ENCODE measurements at places on chromosomes 13 and 19.
A peak's percentile ranks its signal among the peaks of the same experiment; 100 is the strongest.

DNA sequence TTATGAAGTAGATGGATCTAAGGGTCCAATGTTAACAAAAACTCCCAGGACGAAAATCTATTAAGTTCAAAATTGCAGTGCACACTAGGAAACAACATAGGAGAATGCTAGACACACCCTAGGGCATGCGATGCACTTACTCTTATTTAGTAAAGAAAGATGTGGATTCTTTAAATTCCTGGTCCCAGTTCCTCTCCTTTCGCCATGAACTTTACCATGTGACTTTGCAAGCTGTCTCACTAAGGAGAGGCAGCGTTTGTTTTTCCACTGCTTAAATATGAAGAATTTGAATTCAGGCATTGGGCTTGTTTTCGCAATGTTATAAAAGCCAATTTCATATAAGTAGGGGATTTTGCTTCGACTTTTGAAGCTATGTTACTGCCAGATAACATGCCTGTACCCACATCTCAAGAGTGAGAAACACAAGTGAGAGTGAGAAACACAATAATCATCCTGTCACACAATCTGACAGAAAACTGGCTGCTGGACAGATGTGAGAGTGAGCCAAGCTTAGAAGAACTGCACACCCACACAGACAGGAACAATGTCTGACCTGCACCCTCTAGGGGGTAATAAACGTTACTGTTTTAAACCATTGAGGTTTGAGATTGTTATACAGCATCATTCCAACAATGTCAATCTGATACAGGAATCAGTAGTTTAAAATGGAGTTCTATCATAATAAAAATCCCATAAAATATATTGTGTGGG is 1308.4 kb downstream of the SLITRK5 start:
- H3K27me3 ChIP-seq: no peaks in the 10 kb centered on the region
- H3K36me3 ChIP-seq: no peaks in the 10 kb centered on the region
- H3K27ac ChIP-seq: no peak overlapping the region
- no peak for DNase-seq

- H3K36me3 ChIP-seq: peaks cover 24% of the 10 kb centered on the region
- no peak for DNase-seq
- H3K27ac ChIP-seq: peak overlapping the region; percentile 70
- H3K4me3 ChIP-seq: peak overlapping the region; percentile 84
- no peaks in the 10 kb centered on the region for H3K27me3 ChIP-seq
Observed at GRCh38 chr19:40442328-40443130, 1.6 kb downstream of the SERTAD3 start.

- H3K27ac ChIP-seq: no peak overlapping the region
- no peaks in the 10 kb centered on the region for H3K27me3 ChIP-seq
- no peaks in the 10 kb centered on the region for H3K36me3 ChIP-seq
- DNase-seq: no peak
- H3K4me1 ChIP-seq: no peaks in the 10 kb centered on the region
Observed at GRCh38 chr13:49836516-49836915, 44.0 kb upstream of the KPNA3 start.

DNA sequence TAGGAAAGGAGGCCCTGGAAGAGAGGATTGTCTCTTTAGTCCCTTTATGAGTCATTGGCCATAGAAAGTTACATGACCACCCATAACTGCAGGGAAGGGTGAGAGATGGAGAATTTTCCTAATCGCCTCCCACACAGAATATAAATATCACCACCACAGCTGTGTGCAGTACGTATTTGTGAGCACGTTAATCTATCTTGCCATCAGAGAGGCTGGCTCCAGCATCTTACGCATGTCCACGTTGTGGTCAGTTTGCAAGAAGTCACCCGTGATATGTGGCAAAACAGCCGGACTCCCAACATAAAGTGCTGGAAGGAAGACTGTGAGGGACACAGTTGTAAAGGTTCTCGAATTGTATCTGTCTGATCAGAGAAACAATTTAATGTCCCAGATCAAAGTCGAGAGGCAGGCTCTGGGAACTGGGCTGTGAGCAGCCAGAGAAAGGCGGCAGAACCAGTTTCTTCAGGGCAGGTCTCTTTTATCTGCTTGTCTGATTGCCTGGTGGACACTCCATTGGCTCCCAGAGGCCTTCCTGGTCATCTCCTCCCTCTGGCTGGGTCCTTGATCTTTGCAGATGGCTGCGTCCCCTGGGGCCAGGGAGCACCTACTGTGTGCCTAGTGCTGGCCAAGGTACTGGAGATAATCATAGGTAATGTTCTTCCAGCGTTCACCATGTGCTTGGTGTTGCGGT is 74.9 kb downstream of the SIPA1L3 start:
- no peaks in the 10 kb centered on the region for H3K36me3 ChIP-seq
- H3K27me3 ChIP-seq: no peaks in the 10 kb centered on the region
- H3K4me3 ChIP-seq: no peak overlapping the region
- no peak overlapping the region for H3K27ac ChIP-seq

DNA sequence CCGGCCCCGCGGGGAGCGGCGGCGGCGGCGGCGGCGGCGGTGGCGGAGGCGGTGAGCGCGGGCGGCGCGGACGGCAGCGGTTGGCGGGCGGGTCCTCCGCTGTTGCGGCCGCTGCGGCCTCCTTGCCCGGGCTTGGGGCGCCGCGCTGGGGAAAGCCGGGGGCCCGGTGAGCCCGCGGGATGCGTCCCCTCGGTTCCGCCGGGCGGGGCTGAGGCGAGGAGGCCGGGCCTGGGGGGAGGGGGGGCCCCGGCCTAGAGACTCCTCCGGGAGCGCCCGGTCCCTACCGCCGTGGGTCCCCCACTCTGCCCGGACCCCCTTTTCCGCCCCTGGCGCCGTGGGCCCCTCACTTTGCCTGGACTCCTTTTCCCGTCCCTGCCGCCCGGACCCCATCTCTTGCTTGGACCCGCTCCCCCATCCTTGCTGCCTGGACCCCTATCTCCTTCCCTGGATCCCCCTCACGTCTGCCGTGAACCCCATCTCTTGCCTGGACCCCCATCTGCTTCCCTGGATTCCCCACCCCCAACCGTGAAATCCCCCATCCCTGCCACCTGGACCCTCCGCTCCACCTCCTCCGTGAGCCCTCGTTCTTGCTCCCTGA is 28.6 kb upstream of the NDUFS7 start:
- DNase-seq: no peak
- H3K4me3 ChIP-seq: peak overlapping the region; percentile 50
- peaks cover 10% of the 10 kb centered on the region for H3K4me1 ChIP-seq
- H3K27ac ChIP-seq: no peak overlapping the region
- no peaks in the 10 kb centered on the region for H3K27me3 ChIP-seq

- no peaks in the 10 kb centered on the region for H3K27me3 ChIP-seq
- no peak overlapping the region for H3K27ac ChIP-seq
- DNase-seq: no peak
- H3K4me3 ChIP-seq: no peak overlapping the region
Observed at GRCh38 chr13:111241862-111242261, 78.6 kb upstream of the TEX29 start.

DNA sequence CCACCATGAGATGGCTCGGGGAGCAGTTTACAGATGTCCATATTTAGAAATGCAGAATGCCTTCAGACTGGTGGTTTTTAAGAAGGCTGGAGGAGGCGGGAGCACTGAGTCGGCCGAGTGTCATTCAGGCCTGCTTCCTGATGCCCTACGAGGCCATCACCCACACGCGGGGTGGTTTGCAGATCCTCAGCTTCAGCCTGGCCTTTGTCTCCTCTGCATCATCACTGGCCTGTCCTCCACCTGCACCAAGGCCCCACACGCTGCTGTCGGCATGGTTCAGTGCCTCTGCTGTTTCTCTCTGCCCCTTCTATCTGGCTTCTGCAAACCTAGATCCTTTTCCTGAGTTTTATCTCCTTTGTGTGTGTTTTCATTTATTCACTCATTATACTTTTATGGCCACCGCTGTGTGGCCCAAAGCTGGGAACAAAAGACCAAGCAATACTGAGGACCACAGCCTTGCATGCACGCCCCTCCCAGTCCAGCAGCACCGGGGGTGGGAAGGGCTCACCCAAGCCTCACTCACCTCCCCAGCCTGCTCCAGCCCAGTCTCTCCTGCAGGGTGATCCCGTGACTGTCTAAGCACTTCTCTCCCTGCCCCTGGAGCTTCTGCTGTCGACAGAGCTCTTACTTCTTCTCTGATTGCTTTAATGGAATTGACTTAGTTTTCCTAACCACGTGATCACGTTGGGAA is 240.8 kb downstream of the TEX29 start:
- H3K27ac ChIP-seq: no peak overlapping the region
- H3K27me3 ChIP-seq: no peaks in the 10 kb centered on the region
- H3K4me3 ChIP-seq: no peak overlapping the region
- DNase-seq: no peak
- H3K4me1 ChIP-seq: no peaks in the 10 kb centered on the region

DNA sequence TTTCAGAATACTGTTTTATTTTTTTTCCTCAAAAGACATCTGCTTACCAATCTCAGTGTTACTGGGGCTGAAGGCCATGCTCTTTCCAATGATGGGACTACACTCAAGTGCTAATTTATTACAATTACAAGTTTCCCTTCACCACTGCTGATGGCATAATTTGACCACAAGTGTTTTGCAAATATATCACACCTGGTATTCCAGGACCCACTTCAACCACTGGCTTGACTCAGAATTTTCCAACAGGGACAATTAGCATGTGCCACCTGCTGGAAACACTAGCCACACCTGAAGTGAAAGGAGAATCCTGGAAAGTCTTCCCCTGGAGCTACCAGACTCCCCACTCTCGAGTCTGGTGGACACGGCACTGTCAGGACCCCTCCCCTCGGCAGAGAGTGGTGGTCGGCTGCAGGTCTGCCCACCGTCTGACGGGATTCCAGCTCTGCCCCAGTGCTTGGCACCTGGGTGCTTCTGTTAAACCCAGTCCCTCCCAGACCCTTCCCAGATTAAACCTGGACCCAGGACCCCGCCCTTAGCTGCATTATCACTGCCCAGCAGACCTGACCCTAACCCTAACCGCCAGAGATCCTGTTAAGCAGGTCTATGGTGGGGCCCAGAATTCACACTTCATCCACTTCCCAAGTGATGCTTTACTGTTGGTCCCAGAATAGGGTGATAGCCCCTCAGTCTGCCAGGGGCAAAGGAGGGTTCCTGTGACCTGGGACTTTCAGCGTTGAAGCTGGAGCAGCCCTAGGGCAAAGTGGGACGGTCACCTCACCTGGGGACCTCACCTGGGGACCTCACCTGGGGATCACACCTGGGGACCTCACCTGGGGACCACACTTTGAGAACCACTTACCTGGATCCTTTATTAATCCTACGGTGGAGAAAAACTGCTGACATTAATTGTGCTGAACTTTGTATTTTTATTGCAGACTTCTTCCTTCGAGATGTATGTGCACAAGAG is 17.6 kb upstream of the RASA3 start:
- H3K27me3 ChIP-seq: no peaks in the 10 kb centered on the region
- no peak overlapping the region for H3K27ac ChIP-seq
- DNase-seq: no peak
- no peaks in the 10 kb centered on the region for H3K36me3 ChIP-seq
- H3K4me1 ChIP-seq: peaks cover 92% of the 10 kb centered on the region
- H3K4me3 ChIP-seq: peak overlapping the region; percentile 22

GRCh38 chr13:79631051-79631659 is 150.2 kb downstream of the NDFIP2 start:
- no peak for DNase-seq
- H3K27me3 ChIP-seq: no peaks in the 10 kb centered on the region
- no peaks in the 10 kb centered on the region for H3K36me3 ChIP-seq
- H3K4me3 ChIP-seq: no peak overlapping the region

GRCh38 chr19:45882652-45883585 is 3.0 kb downstream of the IRF2BP1 start:
- peaks cover 2% of the 10 kb centered on the region for H3K27me3 ChIP-seq
- H3K27ac ChIP-seq: peak overlapping the region; percentile 24
- H3K36me3 ChIP-seq: no peaks in the 10 kb centered on the region
- no peak overlapping the region for H3K4me3 ChIP-seq
- peak; percentile 70 for DNase-seq

DNA sequence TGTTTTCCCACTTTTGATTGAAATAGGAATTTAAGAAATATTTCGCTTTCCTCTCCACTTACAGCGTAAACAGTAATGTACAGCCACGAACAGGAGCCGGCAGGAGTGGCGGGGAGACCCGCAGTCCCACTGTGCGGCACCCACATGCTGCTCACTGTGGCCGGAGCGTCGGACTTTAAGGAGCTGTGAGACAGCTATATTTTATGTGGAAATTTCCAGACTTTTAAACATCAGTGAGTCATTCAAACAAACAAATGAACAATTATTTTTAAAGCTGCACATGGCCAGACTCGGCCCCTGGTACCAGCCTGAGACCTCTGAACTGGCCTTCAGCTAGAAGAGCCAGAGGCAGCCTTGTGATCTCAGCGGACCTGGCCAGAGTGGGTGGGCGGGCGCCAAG is 52.5 kb downstream of the CRYL1 start:
- H3K4me3 ChIP-seq: no peak overlapping the region
- no peak for DNase-seq
- H3K27me3 ChIP-seq: no peaks in the 10 kb centered on the region
- H3K27ac ChIP-seq: no peak overlapping the region
- no peaks in the 10 kb centered on the region for H3K36me3 ChIP-seq

GRCh38 chr13:29702912-29703351 is 107.4 kb upstream of the SLC7A1 start:
- H3K4me3 ChIP-seq: no peak overlapping the region
- H3K4me1 ChIP-seq: no peaks in the 10 kb centered on the region
- DNase-seq: no peak
- H3K36me3 ChIP-seq: no peaks in the 10 kb centered on the region
- no peak overlapping the region for H3K27ac ChIP-seq

- no peaks in the 10 kb centered on the region for H3K27me3 ChIP-seq
- no peak overlapping the region for H3K27ac ChIP-seq
- no peak overlapping the region for H3K4me3 ChIP-seq
- no peak for DNase-seq
- no peaks in the 10 kb centered on the region for H3K4me1 ChIP-seq
Observed at GRCh38 chr13:31213651-31214289, 14.0 kb downstream of the B3GLCT start.

- H3K4me1 ChIP-seq: peaks cover 31% of the 10 kb centered on the region
- peak overlapping the region; percentile 16 for H3K27ac ChIP-seq
- H3K27me3 ChIP-seq: no peaks in the 10 kb centered on the region
- DNase-seq: no peak
- H3K36me3 ChIP-seq: no peaks in the 10 kb centered on the region
Observed at GRCh38 chr19:35039881-35040825, 1.4 kb upstream of the HPN start.

GRCh38 chr13:110332750-110333149 is 25.7 kb downstream of the COL4A2 start:
- H3K27me3 ChIP-seq: no peaks in the 10 kb centered on the region
- DNase-seq: no peak
- H3K4me3 ChIP-seq: no peak overlapping the region
- H3K36me3 ChIP-seq: no peaks in the 10 kb centered on the region

- no peaks in the 10 kb centered on the region for H3K4me1 ChIP-seq
- no peak overlapping the region for H3K27ac ChIP-seq
- H3K27me3 ChIP-seq: no peaks in the 10 kb centered on the region
- no peak overlapping the region for H3K4me3 ChIP-seq
- DNase-seq: no peak
- H3K36me3 ChIP-seq: no peaks in the 10 kb centered on the region
Observed at GRCh38 chr13:23992781-23993679, 95.7 kb upstream of the C1QTNF9B start.

GRCh38 chr13:44368599-44369368 is 4.8 kb upstream of the SERP2 start:
- H3K27ac ChIP-seq: no peak overlapping the region
- no peak for DNase-seq
- H3K27me3 ChIP-seq: no peaks in the 10 kb centered on the region
- H3K4me3 ChIP-seq: no peak overlapping the region
- H3K4me1 ChIP-seq: no peaks in the 10 kb centered on the region

Data from CD8-positive, alpha-beta memory T cell (primary cell).